ENCODE measurements at places on chromosomes 12 and 14.

DNA sequence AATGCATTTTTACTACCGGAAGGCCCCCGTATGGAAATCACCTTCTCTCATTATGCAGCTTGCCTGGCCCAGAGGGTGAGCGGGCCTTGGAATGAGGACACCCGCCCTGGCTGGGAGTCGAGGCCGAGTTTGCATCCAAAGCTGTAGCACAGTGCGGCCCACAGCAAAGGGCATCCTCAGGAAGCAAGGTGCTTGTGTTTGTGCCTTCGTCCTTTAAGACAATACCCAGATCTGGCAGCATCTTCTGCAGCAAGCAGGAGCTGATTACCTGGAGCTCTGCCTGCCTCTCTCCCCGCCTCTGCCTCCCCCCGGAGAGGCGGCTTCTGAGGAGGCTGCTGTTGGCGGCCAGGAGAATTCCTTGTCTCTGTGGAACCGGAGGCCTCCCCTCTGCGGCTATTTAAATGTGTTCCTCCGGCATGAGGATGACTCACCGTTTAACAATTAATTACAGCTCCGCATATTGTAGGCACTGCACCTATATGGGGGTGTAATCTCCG lies 145.3 kb downstream of the CACNA1C start:
- DNase-seq = no peak

- DNase-seq = no peak
Measured at GRCh38 chr14:68076451-68076850, 256.9 kb downstream of the RAD51B start.

- no peak for DNase-seq
Measured at GRCh38 chr12:99493197-99493596, 154.4 kb upstream of the GARIN6 start.

DNA sequence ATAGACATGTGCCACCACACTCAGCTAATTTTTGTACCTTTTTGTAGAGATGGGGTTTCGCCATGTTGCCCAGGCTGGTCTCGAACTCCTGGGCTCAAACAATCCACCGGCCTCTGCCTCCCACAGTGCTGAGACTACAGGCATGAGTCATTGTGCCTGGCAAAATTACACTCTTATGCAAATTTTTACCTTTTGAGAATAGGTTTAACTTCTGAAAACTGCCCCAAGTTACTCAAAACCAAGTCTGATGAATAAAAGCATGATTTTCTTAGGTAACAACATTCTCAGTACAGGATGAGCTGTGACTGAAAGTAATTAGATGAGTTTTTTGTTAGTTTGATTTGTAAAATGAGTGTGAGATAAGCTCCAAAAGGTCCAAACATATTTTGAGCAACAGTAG lies 166.0 kb downstream of the RPS29 start:
- DNase-seq = no peak

DNA sequence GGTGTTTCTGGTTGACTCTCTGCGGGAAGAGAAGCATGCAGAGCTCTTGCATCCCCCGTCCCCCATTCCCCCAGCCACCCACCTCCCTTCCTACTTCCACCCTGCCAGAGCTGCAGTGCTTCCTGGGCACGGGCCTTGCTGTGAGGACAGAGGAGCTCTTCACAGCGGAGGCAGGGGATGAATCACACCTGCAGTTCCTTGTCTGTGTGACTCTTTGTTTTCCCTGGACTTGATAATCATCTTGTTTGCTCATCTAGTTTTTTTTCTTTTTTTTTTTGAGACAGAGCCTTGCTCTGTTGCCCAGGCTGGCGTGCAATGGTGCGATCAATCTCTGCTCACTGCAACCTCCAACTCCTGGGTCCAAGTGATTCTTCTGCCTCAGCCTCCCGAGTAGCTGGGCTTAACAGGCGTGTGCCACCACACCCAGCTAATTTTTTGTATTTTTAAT lies 27.8 kb downstream of the ANKRD9 start:
- DNase-seq = no peak

GRCh38 chr12:101604132-101604531 lies 9.4 kb downstream of the MYBPC1 start:
- no peak for DNase-seq

GRCh38 chr14:101120641-101121507 lies 217.4 kb upstream of the RTL1 start:
- peak; percentile 21 for DNase-seq

DNA sequence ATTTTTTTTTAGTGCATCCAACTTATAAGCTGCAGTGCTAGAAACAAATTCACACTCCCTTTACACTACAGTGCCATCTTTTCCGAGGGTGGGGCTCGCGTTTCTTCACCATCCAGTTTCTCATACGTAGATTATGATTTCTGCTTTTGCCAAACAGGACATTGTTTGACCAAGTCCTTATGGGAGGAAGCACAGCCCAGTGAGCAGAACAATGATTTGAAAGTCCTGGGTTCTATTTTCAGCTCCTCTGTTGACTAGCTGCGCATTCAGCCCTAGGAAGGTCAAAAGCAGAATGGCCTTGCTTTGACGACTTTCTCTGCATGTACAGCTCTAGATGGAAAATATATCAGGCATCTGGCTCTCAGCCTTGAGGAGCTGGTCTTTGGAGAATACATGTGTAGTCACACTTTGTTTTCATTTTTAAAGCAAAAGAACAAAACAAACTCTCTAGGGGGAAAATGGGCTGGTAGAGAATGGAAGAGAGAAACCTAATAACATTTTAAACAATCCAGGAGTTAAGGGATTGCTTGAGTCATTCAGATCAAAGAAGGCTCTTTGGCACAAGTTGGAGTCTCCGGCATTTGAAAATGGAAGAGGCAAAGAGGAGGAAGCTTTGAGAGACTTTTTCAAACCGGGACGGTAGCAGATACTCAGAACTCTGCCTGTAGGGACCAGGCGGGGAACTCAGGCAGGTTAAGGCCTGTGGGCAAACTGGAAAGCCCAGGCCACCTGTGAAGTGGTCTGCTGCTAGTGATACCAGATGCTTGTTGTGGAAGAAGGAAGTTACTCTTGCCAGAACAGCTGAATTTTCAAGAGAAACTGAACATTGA lies 257.3 kb upstream of the PLEKHG7 start:
- DNase-seq = no peak

- no peak for DNase-seq
Measured at GRCh38 chr14:101851736-101852405, 90.4 kb downstream of the PPP2R5C start.

GRCh38 chr14:32657081-32657480 lies 281.6 kb upstream of the NPAS3 start:
- peak; percentile 69 for DNase-seq

DNA sequence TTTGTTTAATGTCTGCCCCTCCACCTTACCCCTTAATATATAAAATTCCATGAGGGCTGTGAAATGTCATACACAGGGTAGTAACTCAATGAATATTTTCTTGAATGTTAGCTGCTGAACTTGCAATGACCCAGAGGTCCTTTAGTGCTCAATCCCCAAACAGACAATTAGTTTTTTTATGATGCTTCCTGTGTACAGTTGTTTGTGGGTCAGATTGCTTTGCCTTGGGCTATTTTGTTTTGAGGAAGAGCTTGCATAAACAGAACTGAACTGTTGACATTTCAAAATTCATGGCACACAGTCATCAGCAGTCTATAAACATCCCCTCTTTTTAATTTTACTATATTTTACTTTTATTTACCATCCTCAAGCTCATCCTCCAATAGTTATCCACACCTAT lies 820.5 kb upstream of the SEL1L start:
- DNase-seq = no peak

DNA sequence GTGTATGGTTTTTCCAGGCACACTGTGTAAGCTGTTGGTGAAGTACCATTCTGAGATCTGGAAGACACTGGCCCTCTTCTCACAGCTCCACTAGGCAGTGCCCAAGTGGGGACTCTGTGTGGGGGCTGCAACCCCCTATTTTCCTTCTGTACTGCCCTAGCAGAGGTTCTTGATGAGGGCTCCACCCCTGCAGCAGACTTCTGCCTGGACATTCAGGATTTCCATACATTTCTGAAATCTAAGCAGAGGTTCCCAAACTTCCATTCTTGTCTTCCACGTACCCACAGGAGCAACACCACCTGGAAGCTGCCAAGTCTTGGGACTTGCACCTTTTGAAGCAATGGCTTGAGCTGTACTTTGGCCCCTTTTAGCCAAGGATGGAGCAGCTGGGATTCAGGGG lies 85.2 kb upstream of the PRMT8 start:
- DNase-seq = no peak

DNA sequence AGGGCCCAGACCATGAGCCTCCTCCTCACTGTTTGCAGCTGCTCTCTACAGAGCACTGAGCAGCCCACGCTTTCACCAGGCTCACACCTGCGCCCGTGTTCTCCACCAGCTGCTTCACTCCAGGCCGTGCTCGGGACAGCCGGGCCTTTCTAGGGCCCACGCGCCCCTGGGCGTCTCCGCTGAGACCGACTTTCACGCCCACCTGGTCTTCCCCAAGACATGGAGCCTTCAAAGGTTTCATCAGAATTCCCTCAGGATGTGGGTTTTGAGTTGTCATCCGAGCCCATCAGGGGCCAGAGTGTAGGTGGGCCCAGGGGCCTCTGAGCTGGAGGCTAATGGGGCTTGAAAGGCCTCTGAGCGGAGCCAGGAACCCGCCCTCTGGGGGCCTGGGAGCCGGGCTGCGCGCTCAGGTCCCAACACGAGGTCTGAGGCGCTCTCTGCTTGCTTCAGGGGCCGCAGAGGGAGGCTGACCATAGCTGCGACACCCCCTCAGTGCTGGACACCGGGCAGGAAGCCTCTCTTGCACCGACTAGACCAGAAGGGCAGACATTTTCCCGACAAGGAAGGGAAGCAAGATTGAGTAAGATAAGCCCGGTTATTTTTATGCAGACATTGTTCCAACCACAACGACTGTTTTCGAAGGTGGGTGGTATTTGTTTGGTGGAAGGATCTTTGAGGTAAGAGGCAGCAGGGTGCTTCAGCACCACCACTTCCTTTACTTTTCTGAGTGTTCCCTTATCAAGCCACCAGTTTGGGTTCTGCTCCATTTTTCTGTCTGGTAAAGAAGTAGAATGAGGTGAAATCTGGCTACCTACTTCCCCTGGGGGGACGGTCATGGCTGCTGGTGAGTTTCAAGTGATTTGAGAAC lies 125.0 kb upstream of the FUT8 start:
- DNase-seq = no peak

- no peak for DNase-seq
Measured at GRCh38 chr12:90940872-90941499, 14.0 kb downstream of the CCER1 start.

DNA sequence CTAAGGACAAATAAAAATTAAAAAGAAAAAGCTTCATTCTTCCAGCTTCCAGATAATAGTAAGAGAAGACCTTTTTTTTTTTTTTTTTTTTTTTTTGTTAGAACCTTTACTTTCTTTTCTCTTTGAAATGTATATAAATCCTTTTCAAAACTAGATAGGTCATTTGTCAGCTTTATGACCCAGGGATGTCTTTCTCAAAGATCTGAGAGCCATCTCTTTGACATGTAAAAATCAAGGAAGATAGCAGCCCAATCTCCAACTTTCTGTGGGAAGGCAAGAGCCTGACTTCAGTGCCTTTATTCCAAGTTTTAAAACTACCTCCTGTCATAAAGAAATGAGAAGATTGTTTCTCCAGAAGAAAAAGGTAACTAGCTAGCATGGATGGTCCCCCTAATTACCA lies 203.3 kb upstream of the LRFN5 start:
- no peak for DNase-seq

DNA sequence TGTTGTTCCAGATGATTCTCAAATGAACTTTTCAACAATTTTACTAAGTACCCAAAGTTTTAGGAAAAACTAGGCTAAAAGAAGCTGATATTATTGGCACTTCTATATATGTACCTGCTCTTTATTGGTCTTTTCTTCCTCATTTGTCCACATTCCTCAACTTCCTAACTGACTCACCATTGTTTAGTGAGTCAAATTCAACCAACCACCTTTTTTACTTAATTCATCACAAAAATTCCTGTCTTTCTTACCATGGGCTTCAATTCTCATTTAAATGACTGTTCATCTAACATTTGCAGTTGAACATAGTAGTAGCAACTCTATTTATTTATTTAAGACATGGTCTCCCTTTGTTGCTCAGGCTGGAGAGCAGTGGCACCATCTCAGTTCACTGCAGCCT lies 47.6 kb upstream of the SLC2A13 start:
- DNase-seq = no peak

DNA sequence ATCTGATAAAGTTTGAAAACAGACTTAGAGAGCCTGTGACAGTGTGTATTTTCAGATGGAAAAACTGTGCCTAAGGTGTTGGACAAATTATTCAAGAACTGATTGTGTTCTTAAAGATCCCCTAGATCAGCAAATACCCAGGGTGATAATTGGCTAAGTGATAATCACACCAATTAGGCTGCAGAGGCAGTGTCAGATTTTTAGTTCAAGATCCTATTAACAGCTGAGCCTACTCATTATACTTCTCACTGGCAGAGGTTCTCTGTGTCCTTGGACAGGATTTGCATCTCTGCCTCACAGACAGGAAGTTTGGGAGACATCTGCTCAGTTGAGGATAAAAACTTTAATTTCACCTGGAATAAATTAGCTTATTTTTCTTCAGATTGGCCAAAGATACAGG lies 4.3 kb upstream of the FGD4 start:
- no peak for DNase-seq

DNA sequence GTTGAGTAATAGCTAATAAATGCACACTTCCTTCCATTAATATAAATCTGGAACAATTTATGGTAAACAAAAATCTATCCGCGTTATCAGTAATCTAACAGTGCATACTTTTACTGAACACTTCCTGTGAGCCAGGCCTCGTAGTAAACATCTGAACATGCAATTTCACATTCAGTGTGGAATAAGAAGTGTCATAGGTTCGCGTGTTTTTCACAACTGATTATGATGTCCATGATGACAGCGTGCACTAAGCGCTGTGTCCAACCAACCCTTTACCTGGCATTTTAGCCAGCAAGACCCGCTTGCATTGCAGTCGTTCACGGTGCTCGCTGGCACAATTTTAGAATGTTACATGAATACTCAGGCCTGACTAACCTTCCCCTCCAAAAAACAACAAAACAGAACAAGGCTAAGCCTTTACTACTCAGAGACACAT lies 2.1 kb downstream of the PNMA1 start:
- no peak for DNase-seq

- peak; percentile 51 for DNase-seq
Measured at GRCh38 chr12:75888874-75889613, 142.5 kb downstream of the PHLDA1 start.

DNA sequence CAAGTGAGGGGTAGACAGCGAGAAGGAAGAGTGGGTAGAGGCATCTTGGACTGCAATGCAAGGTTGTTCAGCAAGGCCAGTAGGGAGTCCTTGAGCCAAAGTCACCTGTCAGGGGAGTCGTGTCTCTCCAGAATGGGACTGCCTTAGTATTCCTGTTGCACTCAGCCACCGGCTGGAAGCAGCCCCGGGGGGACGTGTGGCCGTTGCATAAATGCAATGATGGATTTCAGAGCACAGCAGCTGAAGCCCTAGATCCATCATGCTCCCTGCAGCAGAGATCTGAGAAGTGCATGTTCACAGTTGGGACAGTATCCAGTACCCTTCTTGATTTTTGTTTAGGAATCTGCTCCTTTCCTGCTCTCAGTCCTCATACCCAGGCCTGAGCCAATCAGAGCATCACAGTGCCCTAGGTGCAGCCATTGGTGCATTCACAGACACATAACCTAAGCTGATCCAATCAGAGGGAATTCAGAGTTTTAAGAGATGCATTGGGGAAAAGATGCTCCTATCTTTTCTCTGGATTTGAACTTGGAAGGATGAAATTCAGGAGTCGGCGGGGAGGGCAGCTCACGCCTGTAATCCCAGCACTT lies 62.9 kb downstream of the HSPB8 start:
- no peak for DNase-seq
